Fibroblast of skin of abdomen (primary cell): ENCODE measurements at places on chromosomes 4 and X.

DNA sequence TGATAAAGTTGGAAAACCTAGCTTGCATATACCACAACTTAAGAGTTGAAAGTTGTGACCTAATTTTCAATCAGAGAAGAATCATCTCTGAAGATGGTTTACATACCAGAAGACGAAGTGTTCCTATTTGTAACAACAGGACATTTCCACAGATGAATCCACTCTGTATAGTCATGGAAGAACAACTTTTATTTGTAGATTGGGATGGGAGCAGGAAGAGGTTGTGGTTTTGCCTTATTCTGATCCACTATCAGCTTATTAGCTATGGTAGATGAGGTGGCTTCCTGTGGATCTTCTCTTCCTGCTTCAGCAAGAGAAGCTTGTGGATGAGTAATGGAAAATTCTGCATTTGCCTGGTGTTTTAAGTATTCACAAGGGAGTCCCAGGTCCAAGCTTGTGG is 18.6 kb upstream of the SUPT20HL1 start:
- peak; percentile 79 for DNase-seq

DNA sequence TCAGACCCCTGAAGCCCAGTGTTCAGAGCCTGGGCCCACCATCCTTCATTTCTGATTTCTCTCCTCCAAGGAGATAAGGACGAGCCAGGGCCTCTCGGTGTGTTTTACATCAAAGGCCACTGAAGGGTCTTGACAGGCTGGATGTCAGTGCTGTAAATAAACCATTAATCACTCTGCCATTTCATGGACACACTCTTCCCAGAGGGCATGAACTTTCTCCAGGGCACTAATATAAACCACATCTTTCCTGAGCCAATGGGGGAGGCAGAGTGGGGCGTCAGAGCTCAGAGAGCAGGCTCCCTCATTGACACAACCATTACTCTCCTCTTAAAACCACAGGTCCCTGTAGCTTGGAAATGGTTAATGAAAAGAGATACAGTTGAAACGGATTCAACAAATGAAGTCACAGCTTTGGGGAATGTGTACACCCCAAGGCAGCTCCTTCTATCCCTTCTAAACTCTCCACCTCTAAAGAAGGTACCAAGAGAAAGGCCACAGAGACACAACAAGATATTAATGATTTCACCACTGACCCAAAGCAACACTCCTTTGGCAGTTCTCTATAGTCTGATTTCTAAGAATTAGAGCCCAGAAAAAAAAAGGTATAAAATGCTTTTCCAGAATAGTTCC is 200.6 kb downstream of the CHIC2 start:
- DNase-seq = peak; percentile 42

DNA sequence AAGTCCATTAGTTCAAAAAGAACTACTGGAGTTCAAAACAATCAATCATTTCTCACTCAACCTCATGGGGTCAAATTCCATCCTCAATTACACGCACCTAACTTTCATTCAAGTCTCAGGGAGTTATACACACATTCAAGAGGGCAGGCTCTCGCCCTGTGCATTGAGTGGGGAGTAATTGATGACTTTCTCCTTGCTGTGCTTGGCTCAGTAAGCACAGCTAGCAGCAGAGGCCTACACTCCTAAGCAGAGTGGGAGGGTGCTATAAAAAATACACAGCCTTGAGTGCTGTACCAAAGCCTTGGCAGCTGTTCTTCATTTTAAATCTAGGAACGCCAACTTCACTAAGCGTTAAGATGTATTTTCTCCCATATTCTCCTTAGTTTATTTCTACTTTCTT is 958.3 kb upstream of the ADGRL3 start:
- no peak for DNase-seq

DNA sequence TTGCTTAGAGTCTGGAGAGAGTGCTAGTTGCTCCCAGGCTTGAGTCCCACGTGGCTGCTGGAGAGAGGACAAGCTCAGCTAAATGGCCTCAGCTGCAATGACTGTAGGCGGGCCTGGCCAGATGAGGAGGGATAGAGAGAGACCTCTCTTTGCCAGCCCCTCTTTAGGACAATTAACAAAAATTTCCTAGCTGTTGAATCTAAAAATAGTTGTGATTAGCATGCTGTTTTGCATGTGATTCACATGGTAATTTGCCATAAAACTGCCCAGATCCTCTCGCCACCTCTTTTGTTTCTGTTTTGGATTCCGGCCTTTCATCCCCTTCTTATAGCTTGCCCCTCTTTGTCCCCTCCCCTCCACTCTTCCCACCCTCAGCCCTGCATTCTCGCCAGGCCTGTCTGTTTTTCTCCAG is 28.9 kb upstream of the PRPS1 start:
- DNase-seq = no peak

GRCh38 chr4:152278505-152279233 is 257.2 kb downstream of the FBXW7 start:
- no peak for DNase-seq

- DNase-seq = no peak
Measured at GRCh38 chr4:2686379-2687265, 69.5 kb downstream of the TNIP2 start.

DNA sequence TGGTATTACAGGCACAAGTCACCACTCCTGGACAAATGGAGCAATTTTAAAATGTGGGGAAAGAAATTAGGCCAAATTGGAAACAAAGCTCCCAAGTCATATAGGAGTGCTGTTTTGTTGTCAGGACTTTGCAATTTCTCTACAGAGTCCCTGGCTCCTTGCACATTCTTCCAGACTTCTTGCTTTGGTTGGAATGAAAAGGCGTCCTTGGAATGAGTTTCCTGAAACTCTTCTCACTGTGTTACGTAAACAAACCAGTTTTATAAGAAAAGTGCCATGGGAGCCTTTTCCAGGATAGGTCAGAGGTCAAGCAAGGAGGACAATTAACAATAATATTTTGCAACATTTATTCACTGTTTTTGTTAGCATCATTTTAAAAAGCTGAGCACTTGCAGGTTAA is 32.4 kb upstream of the KIT start:
- no peak for DNase-seq

DNA sequence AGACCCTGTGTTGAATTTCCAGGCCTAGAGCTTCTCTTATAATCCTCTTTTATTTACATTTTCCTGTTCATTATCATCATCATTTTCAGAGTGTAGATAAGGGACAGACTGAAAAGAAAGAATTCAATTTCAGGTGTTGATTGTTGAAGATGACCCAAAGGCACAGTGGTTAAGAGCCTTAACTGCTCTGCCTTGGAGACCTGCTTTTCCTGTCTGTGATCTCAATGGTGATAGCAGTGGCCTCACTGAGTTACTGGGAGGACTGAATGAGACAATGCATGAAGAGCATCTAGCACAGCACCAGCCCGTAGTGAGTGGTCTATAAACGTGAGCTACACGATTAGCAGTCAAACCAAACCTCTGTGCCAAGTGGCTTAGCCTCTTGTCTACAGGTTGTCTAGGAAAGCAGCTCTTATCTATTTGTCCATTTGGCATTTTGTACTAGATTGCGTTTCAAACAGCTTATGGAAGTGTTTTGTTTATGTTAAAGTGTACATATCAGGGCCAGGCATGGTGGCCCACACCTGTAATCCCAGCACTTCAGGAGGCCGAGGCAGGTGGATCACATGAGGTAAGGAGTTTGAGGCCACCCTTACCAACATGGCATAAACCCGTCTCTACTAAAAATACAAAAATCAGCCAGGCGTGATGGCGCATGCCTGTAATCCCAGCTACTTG is 41.5 kb downstream of the SETD7 start:
- DNase-seq = no peak

DNA sequence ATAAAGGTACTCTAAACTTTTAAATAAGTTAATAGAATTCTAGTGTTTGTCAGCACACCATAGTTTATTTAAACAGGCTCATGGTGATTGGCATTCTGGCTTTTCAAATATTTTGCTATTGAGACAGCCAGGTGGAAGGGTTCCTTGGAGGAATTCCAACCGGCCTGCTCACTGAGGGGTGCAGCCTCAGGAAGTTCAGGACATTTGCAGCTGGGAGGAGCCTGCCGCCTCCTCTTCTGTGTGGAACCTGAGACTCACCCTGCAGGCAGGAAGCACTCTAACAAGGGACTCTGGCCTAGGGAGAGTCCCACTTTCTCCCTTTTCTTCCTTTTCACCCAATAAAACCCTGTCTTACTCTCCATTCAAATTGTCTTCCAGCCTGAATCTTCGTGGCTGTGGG is 1328.0 kb downstream of the FSTL5 start:
- peak; percentile 1 for DNase-seq

DNA sequence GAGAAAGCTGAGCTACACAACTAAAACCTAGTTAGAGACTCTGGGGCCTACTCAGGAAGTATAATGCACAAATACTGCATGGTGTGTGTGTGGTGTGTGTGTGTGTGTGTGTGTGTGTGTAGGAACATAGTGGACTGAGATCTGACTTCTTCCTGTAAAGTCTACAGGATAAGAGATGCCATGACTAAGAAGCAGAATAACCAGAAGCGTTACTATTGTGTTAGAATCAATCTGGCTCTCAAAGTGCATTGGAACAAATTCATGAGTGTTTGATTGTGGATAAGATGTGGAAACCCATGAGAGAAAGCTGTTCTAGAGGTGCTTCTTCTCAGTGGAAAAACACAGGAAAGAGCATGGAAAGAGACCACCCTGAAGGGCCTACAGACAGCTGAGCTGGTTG is 302.1 kb downstream of the INPP4B start:
- no peak for DNase-seq

DNA sequence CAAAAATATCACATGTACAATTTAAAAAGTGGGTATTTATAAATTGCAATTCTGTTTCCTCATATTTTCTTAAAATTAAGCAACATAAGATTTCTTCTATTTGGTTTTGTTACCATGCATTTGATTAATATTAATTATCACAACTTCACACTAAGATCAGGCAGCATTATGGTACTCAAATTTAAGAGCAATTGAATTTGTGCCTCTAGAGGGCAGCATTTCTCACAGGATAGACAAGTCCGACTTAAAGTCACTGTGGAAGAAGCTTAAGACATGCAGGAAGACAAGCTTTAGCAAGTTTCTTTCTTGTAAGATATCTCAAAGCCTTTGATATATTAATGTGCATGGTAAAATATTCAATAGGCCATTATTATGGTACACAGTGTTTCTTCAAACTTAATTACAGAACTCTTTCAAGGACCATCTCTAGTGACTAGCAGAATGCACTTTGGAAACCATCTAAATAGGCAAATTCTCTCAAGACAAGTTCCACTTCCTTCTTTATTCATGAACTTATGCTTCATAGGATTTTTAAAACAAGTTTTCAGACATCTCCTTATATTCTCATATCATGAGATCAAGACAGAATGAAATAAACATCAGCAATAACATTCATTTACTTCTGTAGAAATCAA is 35.0 kb downstream of the FBXW7 start:
- DNase-seq = peak; percentile 81

DNA sequence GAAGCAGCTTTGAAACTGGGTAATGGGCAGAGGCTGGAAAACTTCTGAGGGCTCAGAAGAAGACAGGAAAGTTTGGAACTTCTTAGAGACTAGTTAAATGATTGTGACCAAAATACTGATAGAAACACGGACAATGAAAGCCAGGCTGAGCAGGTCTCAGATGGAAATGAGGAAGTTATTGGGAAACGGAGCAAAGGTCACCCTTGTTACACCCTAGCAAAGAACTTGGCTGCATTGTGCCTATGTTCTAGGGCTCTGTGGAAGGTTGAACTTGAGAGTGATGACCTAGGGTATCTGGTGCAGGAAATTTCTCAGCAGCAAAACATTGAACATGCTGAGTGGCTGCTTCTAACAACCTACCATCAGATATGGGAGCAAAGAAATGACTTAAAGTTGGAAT is 50.8 kb upstream of the FBXW7 start:
- no peak for DNase-seq

DNA sequence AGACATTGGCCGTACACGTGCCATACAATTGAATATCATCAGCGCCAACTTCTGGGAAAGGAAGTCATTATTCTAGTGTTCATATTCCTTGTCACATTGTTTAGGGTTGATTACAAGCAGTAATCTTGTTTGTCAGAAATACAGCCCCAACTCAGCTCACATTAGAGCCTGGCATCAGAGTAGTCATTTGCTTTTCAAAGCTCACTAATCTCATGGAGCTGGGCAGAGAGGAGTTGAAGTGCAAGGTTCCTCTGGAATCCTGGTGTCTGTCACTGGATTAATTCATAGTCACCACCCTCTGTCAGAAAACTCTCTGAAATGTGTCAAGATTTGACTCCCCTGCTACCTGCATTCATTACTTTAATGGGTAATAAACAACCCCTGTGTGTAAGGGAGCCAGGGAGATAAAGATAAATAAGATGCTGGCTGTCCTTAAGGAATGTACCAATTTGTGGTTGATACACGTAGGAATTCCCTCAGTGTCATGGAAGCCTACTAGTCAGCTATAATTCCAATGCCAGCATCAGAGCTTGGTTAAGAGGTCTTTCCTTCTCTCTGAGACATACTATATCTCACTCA is 43.7 kb upstream of the S100G start:
- DNase-seq = no peak
